ENCODE measurements at places on chromosomes 6 and 20.

DNA sequence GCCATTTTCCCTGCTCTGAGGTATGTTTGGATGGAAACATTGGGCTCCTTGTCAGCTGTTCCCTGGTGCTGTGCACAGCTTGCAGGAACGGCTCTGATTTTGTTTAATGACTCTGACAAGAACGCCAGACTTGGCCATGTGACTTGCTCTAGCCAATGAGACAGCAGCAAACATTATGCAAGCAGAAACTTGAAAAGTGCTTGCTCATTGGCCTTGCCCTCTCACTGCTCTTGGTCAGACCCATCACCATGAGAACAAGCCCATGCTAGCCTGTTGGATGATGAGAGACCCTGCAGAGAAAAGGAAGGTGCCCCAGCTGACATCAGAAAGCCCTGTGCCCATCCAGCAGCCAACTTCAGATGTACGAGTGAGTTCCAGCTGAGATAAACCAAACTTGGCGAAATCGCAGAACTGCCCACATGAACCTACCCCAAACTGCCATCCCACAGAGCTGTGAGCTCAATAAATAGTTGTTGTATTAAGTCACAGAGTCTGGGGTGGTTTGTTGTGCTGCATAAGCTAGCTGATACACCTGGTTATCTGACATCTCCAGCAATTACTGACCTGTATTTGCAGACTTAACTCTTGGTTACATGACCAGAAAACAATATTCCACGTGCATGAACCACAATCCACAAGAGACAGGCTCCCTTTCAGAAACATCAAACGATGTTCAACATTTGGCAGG is 96.9 kb downstream of the JPH2 start:
- DNase-seq = no peak

- DNase-seq = no peak
Measured at GRCh38 chr20:11301699-11302098, 616.0 kb upstream of the BTBD3 start.

DNA sequence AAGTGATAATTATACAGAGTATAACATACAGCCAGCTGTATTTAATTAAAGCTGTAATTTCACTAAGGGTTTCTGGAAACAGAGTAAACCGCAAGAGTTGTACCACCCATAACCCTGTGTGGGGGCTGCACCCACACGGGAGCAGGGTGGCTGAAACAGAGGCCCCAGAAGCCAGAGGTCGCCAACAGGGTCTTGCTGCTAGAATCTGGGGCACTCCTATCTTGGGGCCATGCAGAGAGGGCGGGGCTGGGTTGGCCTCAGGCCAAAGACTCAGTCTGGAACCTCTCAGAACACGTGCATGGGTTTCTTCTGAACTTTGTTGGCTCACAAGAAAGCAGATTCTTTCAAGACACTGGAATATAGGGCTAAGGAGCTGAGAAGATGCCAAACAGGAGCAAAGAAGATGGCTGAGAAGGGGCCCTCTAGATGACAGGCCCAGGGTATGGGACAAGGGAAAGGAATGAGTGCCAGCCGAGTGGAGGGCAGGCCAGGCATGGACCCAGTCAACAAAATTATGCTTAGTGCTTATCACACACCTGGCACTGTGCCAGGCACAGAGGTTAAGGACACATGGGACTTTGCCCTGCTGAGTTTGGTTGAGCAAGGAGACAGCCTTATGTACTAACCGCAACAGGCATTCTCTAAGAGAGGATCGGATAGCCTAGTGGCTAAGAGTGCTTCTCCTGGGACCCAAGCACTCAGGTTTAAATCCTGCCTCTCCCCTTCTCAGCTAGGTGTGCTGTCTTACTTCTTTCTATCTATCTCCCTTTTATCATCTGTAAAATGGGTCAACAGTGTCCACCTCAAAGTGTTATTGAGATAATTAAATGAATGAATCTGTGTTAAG is 96.6 kb upstream of the FOXP4 start:
- no peak for DNase-seq

DNA sequence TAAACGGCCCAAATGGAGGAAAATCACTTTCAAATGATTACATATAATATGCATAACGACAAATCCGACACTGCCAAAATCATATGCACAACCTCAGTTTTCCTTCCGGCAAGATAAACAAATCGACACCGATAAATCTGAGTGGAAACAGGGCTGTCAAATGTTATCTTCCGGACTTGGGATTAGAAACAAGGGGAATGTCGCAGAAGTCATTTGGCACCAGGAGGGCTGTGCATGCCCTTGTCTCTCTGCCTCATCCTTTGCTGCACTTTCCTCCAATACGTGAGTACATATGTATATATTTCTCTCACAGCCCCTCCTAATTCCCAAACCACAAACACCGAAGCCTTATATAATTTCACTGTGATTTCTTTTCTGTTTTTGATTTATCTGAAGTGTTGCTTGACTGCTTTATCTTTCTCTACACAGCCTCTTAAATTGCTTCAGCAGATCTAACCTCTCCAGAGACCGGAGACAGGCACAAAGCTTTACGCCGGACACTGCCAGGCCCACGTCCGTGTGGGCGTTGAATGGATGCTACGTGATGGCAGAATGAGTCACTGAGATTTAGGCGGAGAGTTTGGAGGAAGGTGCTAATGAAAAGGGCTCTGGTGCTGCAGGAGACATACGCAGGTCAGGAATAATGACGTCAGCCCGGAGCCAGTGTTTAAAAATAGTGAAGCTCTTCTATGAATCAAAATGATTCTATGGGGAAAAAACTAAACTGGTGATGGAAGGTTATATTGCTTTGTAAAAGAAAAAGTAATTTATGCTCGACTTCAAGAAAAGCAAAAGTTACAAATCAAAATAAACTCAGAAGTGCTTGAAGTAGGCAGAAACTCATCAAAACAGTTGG is 21.0 kb upstream of the PRELID3B start:
- no peak for DNase-seq

DNA sequence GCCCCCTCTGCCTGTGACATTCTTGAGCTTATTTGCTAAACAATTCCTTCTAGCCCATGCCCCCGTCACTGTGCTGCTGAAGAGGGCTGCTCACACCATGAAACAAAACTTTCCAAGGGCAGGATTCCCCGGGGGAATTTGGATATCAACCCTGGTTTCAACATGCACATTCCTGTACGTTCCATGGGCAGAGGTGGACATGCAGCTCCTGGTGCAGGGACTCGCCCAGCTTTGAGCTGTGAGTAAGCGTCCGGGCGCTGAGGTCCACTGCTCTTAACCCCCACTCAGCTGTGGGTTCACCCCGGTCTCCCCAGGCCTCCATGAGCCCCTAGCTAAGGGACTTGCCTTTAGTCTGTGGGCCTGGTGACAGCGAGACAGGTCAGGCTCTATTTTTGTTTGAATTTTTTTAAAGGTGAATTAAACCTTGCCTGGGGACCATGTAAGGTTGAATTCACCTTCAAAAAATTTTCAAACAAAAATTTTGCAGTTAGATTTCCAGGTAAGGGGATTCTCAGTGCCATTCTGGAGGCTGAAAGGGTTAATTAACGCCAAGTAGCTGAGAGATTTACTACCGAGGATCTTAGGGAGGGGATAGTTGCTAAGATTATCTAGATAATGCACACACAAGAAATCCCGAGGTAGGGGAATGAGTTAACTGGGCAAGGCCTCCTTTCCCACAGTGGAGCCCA is 70.3 kb upstream of the SLC22A23 start:
- no peak for DNase-seq

- no peak for DNase-seq
Measured at GRCh38 chr20:56964901-56965300, 301.5 kb downstream of the BMP7 start.

DNA sequence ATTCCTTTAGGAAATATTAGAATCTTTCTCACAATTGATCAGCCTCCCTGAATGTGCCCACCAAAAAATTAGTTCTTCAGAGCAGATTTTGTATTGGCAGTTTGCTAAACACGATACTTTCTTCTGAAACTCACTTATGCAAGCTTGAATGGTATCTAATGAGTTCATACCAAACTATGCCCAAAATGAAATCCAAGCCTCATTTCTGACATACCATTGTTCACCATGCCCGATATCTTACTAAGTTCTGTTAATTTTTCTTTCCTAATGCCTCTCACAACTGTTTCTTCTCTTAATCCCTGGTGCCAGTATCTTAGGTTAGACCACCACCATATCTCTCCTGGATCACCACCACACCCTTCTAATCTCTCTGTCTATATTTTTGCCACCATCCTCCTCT is 755.9 kb downstream of the KIF16B start:
- no peak for DNase-seq

DNA sequence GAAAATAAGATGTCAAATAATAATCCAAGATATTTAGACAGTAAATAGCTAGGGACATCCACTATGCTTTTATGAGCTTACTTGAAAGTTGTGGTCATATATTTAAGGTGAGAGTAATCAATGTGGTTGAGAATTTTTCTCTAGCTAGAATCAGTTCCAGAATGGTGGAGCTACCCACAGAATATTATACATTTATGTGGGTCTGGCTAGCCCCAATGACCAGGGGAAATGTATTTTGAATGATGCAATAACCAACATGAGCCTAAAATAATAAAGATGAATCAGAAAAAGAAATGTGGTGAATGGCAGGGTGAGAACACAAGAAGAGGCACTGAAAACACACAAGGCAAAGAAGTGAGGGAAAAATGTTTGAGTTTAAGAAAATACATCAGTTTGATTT is 325.7 kb downstream of the TBC1D32 start:
- no peak for DNase-seq

DNA sequence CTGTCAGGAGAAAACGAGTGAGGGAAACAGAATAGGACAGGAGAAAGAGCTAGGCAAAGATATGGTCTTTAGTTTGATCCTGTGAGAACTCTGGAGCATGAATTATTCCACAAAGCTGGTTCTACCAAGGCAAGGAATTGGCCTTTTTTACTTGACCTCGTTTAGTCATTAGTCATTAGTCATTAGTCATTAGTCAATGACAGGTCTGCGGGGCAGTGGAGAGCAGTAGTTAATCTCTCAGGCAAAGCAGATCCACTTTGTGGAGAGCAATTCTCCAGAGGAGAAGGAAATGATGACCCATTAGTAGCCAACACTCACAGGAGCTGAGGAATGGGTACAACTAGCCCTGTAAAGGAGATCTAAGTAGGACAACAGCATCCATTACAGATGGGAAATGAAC is 22.0 kb upstream of the ABCC10 start:
- DNase-seq = no peak

DNA sequence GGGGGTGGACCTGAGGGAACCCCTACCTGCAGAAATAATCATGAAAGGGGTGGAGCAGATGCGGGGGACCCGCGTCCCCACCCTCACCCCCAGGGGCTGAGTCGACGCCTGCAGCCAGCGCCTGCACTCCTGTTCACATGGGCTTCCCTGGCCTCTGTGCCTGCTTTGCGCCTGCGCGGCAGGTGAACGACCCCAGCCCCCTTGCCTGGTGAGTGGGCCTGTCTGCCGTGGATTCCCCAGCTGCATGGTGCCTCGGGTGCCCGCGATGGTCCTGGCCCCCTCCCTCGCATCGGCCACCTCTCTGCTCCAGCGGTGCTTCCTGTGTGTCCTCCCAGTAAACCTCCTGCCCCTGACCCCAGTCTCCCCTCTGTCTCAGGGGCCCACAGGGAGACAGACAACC is 18.8 kb upstream of the NTSR1 start:
- no peak for DNase-seq

GRCh38 chr6:66538551-66539135 is 831.6 kb upstream of the EYS start:
- no peak for DNase-seq

DNA sequence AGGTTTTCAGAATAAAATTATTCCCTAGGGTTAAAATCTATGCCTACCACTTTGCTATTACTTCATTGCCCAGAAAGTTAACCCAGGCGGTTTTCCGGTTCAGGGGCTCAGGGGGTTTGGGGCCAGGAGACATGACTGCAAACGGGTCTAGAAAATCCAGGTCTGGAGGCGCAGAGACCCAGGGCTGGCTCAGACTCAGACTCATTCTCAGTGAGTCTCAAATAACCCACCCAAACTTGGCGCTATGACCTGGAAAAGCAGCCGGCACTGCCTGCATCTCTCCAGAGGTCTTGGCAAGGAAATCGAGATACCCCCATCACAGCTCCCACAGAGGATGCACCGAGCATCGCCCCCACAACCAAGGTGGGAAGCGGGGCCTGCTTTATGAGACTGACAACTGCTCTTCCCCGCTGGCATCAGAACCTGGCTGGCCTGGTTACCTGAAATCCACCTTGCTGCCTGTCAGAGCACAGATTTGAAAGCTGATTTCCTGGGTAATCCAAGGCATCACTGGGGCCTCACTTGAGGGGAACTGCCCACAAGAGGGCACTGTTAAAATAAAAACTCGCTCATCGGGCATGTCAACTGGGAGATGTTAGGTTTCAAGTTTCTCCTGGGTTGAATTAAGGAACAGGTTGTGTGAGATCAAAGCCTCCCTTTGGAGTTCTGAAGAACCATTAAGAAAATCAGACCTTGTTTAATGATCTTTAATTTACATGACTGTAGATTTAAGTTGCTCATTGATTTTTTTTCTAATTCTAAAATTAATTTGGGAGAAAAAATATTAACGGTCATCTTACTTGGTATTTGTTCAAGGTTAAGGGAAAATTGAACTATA is 55.1 kb downstream of the KIF16B start:
- no peak for DNase-seq

GRCh38 chr6:146420255-146420654 is 123.4 kb upstream of the RAB32 start:
- DNase-seq = no peak

GRCh38 chr6:110147870-110148269 is 31.6 kb downstream of the WASF1 start:
- DNase-seq = no peak

DNA sequence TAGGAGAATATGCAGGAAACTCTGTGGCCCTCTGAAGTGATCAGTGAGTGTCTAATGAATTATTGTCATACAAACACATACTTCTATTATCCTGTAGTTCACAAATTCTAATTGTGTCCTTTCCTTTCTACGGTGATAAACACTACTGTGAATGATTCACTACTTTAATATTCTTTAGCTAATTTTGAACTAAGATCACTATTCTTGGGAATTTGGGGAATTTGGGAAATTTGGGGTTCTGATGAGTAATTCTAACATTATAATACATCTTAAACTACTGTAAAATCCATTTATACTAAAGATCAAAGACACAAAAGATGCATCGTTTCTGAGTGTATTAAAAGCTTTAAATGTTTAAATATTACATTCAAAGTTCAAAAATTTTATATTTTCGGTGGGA is 1287.2 kb upstream of the CITED2 start:
- no peak for DNase-seq

- DNase-seq = no peak
Measured at GRCh38 chr6:32933661-32934085, 7.2 kb downstream of the HLA-DMB start.

DNA sequence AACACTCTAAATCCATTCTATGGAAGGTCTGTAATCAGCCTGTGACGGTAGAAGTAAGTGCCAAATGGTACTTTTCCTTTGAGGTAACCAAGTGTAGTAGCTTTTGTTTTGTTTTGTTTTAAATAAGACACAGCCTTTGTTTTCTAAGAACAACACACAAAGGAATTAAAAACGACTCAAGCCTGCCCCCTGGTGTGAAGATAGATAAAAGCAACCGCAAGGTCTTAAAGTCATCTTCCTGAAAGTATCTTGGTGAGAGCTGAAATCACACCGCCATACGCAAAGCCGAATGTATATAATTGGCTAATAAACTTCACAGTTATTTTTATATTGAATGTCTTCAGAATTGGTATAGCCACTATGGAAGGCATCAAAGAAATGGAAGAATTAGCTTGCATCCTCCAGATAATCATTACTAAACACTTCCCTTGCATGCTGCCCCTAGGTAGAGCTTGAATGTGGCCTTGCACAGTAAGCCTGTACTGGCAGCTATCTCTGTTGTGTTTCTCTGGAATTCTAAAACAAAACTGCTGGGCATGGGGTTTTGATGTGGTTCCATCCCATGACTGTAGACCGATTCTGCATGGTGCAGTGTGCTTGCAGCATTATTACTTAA is 95.6 kb downstream of the LAMP5 start:
- peak; percentile 29 for DNase-seq

GRCh38 chr6:148440016-148440415 is 97.4 kb downstream of the SASH1 start:
- no peak for DNase-seq
